ENCODE measurements at places on chromosomes 2 and 18. TPM values are rescaled to one million over a fixed set of nuclear protein-coding genes. Genes with fewer than 3 reads are reported as not detected.

The POMC gene
- 3.9 TPM for total RNA-seq

The RAX gene
- not detected for total RNA-seq

The FEV gene
- not detected for total RNA-seq

The TMEM178A gene
- total RNA-seq = 3.2 TPM

The CCDC138 gene
- 4.5 TPM for total RNA-seq

The BOLL gene
- total RNA-seq = not detected

All from lower lobe of right lung (tissue), 2 donors.